ENCODE measurements at places on chromosomes 13 and 19.

DNA sequence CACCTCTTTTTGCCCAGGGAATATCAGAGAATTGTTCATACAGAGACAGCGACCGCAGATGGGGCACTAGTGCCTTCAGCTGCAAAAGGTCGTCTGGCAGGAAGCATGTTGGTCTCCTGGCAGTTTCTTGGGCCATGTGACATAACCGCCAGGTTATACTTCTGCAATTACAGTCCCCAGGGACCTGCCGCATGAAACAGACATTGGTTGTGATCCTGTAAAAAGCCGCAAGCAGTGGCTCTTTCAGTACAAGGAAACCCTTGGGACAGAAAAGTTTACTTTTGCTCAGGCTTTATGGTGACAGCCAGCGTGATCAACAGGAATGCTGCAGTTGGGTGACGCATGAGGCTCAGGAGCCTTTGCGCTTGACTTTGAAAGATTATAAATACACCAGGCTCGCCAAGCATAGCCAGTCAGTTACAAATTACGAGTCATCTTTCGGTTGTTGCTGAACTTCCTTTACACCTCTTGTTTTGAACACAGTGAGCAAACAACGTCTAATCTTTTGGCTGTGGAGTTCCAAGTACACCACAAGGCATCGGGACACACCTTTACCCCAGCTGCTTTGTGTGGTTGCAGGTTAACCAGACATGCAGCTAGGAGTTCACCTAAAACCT, 50.5 kb upstream of the UBE2L5 start:
- peak; percentile 32 for DNase-seq

GRCh38 chr13:42035905-42036521, 12.4 kb upstream of the DGKH start:
- DNase-seq = no peak

GRCh38 chr19:18737954-18738351, 53.2 kb downstream of the COMP start:
- no peak for DNase-seq

GRCh38 chr19:39828654-39829032, 5.3 kb downstream of the DYRK1B start:
- no peak for DNase-seq

GRCh38 chr19:38952395-38953165, 21.8 kb downstream of the MRPS12 start:
- peak; percentile 43 for DNase-seq

GRCh38 chr19:29947871-29948270, 5.8 kb downstream of the URI1 start:
- no peak for DNase-seq

GRCh38 chr19:48480558-48481500, 11.7 kb downstream of the CYTH2 start:
- DNase-seq = no peak

- no peak for DNase-seq
Measured at GRCh38 chr13:99446242-99446641, 55.0 kb upstream of the TM9SF2 start.

GRCh38 chr13:108313382-108313781, 43.9 kb downstream of the TNFSF13B start:
- DNase-seq = no peak

DNA sequence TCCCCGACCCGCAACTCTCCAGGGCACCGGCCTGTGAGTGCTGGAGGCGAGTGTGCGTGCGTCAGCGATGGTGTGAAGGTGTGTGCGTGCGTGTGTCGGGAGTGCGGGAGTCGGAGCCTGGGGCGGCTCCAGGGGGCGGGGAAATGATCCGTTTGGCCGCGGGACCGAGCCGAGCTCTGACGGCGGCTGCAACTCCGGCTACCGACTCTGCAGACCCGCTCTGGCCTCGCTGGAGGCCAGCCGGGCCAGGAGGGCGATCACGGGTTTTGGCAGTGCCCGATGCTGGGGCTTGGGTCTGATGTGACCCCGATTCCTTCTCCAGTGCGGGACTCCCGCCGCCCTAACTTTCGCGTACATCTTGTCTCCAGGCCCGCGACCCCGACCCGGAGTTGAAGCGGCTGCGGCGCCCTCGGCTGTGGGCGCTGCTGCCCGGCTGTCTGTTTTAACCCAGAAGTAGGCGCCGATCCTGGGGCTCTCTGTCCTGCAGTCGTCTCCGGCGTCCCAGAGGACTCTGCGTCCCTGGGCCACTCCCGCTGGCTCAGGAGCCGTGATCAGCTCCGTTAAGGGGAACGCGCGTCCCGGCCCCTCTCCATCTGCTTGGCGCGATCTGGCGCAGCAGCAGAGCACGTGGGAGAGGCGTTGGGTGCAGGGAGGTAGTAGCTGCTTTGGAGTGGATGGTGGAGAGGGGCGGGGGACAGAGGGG, 1.2 kb downstream of the CHST8 start:
- no peak for DNase-seq

DNA sequence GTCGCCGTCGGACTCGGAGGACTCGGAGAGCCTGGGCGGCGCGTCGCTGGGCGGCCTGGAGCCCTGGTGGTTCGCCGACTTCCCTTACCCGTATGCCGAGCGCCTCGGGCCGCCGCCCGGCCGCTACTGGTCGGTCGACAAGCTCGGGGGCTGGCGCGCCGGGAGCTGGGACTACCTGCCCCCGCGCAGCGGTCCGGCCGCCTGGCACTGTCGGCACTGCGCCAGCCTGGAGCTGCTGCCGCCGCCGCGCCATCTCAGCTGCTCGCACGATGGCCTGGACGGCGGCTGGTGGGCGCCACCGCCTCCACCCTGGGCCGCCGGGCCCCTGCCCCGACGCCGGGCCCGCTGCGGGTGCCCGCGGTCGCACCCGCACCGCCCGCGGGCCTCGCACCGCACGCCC, 2.5 kb upstream of the GRWD1 start:
- no peak for DNase-seq

DNA sequence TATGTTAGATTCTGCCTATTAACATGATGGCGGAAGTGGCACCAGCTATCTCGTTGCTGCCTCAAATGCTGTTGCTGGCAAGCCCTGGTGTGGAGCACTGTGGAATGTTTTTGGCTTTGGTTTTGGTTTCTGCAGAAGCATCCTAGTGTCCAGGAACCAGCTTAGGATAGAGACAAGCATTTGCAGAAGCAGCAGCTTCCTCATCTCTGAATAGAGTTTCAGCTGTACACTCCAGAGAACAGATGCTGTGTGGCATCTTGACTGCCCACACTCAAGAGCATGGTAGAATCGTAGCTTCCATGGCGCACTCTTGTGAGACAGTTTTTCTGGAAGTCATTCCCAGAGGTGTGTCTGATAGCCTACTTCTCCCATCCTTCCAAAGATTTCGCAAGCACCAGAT, 145.3 kb upstream of the RXFP2 start:
- no peak for DNase-seq

- peak; percentile 42 for DNase-seq
Measured at GRCh38 chr13:38180126-38180525, 169.5 kb upstream of the UFM1 start.

- DNase-seq = no peak
Measured at GRCh38 chr13:48505597-48506091, 27.2 kb downstream of the RCBTB2 start.

- DNase-seq = no peak
Measured at GRCh38 chr19:31261019-31261602, 88.1 kb downstream of the TSHZ3 start.

GRCh38 chr13:111648885-111649284, 328.4 kb downstream of the TEX29 start:
- no peak for DNase-seq

GRCh38 chr19:14542711-14543328, 13.4 kb downstream of the TECR start:
- DNase-seq = no peak

DNA sequence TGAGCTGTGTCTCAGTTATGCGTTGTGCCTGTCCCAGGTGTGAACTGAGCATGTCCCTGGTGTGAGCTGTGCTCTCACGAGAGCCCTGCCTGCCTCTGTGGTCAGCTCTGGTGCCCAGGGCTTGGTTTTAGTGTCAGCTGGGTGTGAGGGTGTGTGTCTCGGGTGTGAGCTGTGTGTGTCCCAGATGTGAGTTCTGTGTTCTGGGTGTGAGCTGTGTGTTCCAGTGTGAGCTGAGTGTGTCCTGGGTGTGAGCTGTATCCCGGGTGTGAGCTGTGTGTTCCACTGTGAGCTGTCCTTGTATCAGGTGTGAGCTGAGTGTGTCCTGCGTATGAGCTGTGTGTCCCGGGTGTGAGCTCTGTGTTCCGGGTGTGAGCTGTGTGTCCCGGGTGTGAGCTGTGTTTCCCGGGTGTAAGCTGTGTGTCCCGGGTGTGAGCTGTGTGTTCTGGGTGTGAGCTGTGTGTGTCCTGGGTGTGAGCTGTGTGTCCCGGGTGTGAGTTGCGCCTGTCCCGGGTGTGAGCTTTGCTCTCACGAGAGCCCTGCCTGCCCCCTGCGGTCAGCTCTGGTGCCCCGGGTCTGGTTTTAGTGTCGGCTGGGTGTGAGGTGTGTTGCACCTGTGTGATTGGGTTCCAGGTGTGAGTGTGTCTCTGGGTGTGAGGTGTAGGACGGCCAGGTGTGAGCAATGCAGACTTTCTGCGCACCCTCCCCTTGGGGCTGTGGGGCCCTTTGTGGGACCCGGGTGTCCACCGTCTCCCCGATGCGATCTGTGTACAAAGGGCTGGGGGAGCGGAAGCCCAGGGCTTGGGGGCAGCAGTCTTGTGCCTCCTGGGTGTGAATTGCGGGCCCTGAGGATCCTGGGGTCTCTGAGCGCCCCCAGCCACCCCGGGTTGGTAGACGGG, 7.1 kb upstream of the PEAK3 start:
- no peak for DNase-seq

GRCh38 chr13:34144142-34144541, 326.2 kb downstream of the RFC3 start:
- no peak for DNase-seq

DNA sequence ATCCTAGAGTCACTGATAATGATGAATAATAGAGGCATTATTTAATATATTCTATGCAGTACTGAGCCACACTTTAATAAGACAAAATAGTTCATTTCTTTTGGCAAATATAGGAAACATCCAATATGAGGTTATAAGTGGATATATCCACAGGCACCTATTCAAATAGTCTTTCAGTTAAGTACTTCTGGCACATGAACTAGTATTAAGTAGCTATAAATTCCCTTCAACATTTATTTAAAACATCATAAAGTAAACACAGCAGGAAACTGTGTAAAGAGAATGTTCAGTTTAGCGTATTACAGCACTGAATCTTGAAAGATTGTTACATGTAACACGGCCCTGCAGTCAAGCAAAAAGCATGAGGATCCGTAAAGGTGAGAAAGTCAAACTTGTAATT, 463.3 kb upstream of the KLF12 start:
- DNase-seq = no peak

- DNase-seq = peak; percentile 37
Measured at GRCh38 chr19:6358003-6358402, 3.3 kb upstream of the CLPP start.

GRCh38 chr19:6654347-6655310, 15.3 kb downstream of the TNFSF14 start:
- DNase-seq = no peak

DNA sequence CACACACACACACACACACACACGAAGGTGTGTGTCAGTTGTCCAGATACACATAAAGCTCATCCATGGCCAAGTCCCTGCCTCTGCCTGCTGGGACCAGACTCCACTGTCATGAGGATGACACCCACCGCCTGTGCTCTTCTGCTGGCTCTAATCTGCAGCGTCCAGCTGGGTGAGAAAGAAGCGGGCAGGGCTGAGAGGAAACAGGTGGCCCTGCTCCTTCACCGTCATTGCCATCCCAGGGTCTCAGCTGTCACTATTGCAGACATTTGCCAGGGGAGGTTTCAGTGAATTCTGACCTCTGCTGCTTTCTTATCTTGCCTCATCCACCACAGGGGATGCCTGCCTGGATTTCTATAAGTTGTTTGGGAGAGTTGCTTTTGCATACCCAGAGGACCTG, 31.4 kb downstream of the SCGB2B2 start:
- no peak for DNase-seq

DNA sequence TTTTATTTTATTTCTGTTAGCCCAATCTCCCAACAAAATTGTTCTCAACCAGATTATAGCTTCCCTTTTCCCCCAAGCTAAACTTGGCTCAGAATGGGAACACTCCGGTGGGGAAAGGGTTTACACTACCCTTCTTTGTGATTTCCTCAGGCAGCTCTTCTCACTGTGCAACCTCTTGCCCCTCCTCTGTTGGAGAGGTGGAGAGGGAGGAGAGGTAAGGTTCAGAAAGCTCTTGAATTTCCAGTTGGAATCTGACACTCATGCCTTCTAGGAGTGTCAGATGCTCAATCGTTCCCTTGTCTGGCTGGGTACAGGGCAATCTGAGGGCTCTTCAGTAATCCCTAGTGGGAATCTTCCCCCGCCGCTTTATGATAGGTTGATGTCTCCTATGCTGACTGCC, 486.1 kb upstream of the KLF12 start:
- DNase-seq = no peak

- DNase-seq = no peak
Measured at GRCh38 chr13:28540612-28541011, 45.7 kb upstream of the FLT1 start.

GRCh38 chr19:28169168-28169887, 1043.6 kb downstream of the UQCRFS1 start:
- DNase-seq = no peak

DNA sequence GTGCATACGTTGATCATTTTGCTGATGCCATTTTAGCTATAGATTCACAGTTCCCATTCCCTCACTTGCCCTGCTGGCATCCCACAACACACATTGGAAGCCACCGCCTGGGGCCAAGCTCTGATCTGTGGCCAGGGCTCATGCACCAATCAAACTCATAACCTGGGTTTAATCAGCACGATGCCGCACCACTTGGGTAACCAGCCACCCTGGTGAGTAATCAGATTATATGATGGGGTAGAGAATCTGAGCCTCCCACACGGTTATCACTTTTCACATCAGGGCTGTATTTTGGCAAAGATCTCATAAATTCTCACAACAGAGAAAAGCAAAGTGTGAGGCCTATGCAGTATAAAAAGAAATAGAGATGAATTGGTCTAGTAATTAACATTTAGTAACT, 66.0 kb upstream of the TNFRSF19 start:
- peak; percentile 11 for DNase-seq

GRCh38 chr19:45156751-45157150, 4.0 kb downstream of the NKPD1 start:
- DNase-seq = peak; percentile 78

- no peak for DNase-seq
Measured at GRCh38 chr13:41494202-41494601, 36.9 kb downstream of the RGCC start.

DNA sequence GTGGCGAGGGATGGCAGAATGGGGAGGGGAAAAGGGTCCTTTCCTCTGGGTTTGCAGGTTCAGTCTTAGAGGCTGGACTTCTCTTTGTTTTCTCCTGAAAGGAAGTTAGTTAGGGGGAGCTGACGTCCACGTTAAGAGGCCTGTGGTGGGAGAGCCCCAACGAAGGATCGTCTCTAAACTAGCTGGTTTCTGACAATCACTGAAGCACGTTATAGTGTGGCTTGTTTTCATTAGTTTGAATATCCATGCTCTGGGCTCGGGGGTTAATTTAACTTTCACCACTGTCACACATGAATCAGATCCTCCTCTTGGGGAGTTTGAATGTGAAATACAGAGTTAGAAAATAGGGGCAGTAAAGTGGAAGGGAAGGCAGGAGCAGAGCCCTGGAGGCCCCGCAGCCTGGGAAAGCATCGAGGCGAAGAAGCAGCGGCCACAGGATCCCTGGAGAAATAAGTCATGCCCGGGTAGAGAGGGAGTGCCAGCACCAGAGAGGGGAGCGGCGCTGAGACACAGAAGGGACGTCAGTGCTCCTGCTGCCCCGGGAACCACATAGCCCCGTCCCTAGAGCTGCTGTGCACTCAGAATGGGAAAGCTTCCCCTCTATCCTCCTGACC, 31.1 kb upstream of the AMER2 start:
- DNase-seq = no peak
